Stomach (tissue), 19 donors: ENCODE measurements at places on chromosomes 11 and 22. TPM values are rescaled to one million over a fixed set of nuclear protein-coding genes. Genes with fewer than 3 reads are reported as not detected.

GRCh38 chr11:18364495-18365073 is 29.8 kb upstream of the LDHA start:
- DNase-seq = no peak
- no peaks in the 10 kb centered on the region for H3K4me1 ChIP-seq
- no peak overlapping the region for H3K4me3 ChIP-seq
- no peaks in the 10 kb centered on the region for H3K27me3 ChIP-seq
- H3K27ac ChIP-seq = no peak overlapping the region
- peaks cover 86% of the 10 kb centered on the region for H3K36me3 ChIP-seq

Gene NLRP14
- total RNA-seq = not detected

Gene SOX10
- not detected for total RNA-seq

DNA sequence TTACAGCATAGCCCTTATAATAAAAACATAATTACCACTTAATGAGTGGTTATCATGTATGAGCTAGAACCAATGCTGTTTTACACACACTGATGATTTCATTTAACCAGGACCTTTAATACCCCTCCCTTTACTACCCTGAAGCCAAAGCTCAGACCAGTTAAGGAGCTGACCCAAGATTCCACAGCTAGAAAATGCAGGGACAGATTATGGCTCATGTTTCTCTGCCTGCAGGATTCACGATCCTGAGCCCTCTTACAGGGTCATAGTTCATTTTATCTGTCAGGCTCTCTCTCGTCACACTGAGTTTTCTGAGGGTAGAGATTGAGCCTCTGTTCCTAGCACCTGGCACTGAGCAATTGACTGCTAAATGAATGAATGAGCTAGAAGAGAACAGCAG is 27.4 kb downstream of the TUB start:
- peaks cover 32% of the 10 kb centered on the region for H3K36me3 ChIP-seq
- H3K27me3 ChIP-seq = no peaks in the 10 kb centered on the region
- H3K27ac ChIP-seq = no peak overlapping the region
- H3K4me3 ChIP-seq = no peak overlapping the region

DNA sequence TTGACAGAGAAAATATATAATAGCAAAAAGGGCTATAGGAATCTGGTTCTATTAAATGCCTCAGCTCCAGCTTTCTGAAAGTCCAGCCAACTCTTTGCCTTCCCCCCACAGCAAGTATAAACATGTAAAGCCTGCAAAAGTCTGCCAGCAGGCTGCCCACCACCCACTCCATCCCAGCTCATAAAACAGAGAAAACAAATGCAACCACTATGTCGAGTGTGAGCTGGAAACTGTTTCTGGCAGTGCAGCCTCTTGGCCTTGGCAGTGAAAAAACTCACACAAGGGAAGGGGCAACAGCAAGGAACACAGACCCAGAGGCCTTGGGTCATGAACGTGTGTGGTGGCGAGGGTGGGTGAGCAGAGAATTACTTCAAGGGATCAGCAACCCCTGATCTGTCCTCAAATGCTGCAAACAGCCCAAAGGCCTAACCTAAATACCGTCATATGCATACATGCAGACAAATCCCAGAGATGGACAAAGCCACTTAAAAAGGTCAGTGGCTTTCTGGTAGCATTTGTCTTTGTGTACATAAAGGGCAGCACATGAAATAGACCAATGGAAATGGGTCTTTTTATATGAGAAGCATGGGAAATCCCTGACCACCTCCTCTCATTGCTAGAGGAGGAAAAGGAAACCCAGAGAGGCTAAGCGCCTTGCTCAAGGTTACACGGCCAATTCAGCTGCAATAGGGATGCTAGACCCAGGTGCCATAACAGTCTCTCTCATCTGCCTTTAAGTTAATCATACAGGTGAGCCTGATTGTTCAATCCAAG is 74.8 kb downstream of the NAT10 start:
- no peak overlapping the region for H3K27ac ChIP-seq
- H3K4me1 ChIP-seq = no peaks in the 10 kb centered on the region
- DNase-seq = no peak
- no peak overlapping the region for H3K4me3 ChIP-seq
- no peaks in the 10 kb centered on the region for H3K27me3 ChIP-seq
- no peaks in the 10 kb centered on the region for H3K36me3 ChIP-seq

Gene UPK3A
- total RNA-seq = not detected

DNA sequence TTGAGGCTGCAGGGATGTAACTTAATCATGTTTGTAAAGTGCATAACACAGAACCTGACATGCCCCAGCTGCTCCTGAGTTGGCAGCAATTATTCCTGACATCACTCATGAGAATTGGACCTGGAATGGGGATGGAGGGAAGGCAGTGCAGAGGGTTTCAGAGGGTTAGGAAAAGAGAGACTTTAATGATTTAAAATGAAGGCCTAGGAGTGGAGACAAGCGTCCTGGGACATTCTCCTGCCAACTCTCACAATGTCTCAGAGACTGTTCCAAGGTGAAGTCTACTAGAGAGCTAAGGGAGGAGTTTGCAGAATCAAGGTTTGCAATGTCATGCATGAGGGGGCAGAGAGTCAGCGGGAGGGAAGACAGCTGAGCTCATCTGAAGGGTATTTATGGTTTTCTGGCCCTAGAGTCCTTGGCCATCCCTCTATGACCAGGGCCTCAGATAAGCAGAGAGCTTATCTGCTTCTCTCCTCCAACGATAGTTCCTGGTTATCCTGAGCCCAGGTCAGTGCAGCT is 36.9 kb downstream of the GGTLC2 start:
- no peaks in the 10 kb centered on the region for H3K27me3 ChIP-seq
- no peak overlapping the region for H3K27ac ChIP-seq
- no peak for DNase-seq
- H3K36me3 ChIP-seq = no peaks in the 10 kb centered on the region
- no peaks in the 10 kb centered on the region for H3K4me1 ChIP-seq

GRCh38 chr22:33519974-33520903 is 400.0 kb downstream of the LARGE1 start:
- H3K4me1 ChIP-seq = no peaks in the 10 kb centered on the region
- no peak overlapping the region for H3K27ac ChIP-seq
- H3K4me3 ChIP-seq = no peak overlapping the region
- DNase-seq = no peak
- H3K36me3 ChIP-seq = peaks cover 5% of the 10 kb centered on the region

DNA sequence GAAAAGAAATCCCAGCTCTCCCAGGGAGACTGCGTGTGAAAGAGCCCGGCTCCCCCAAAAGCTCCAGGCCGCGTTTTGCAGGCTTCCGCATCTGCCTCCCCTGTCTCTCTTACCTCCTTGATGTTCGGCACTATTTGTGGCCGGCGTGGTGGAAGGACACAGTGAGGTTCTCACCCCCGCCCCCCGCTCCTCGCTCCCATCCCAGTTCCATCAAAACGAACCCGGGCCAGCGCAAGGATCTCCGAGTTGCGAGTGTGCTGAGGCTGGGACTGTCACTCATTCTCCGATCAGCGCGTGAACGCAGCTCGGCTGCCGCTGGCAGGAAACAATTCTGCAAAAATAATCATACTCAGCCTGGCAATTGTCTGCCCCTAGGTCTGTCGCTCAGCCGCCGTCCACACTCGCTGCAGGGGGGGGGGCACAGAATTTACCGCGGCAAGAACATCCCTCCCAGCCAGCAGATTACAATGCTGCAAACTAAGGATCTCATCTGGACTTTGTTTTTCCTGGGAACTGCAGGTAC is at the start of gene NCAM1:
Gene NCAM1 (plus strand): TSS at position 275 of the 523 bp plus-strand sequence.
- H3K27ac ChIP-seq = peak within 1 kb of the TSS; percentile 79
- no peaks in the 10 kb centered on the region for H3K36me3 ChIP-seq
- peaks cover 44% of the 10 kb centered on the region for H3K4me1 ChIP-seq
- no peaks in the 10 kb centered on the region for H3K27me3 ChIP-seq

DNA sequence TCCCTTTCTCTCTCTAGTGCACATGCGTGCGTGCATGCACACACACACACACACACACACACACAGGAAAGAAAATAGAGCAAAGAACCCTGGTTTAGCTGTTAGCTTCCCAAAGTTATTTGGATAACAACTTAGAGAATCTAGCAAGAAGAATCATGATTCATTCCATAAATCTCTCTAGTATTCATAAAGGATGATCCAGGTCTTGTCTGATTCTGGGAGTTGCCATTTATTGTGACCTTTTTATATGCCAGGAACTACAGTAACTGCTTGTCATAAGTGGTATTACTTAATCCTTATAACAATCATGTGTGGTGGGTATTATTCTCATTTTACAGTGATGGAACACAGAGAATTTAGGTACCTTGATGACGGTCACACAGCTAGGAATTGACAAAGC is 141.5 kb upstream of the MTMR2 start:
- no peaks in the 10 kb centered on the region for H3K4me1 ChIP-seq
- no peak overlapping the region for H3K4me3 ChIP-seq
- DNase-seq = no peak
- H3K27ac ChIP-seq = no peak overlapping the region
- no peaks in the 10 kb centered on the region for H3K36me3 ChIP-seq

GRCh38 chr22:47687776-47688175 is 925.3 kb downstream of the TBC1D22A start:
- H3K27ac ChIP-seq = no peak overlapping the region
- no peak overlapping the region for H3K4me3 ChIP-seq
- H3K4me1 ChIP-seq = no peaks in the 10 kb centered on the region
- no peak for DNase-seq
- no peaks in the 10 kb centered on the region for H3K27me3 ChIP-seq
- H3K36me3 ChIP-seq = no peaks in the 10 kb centered on the region

DNA sequence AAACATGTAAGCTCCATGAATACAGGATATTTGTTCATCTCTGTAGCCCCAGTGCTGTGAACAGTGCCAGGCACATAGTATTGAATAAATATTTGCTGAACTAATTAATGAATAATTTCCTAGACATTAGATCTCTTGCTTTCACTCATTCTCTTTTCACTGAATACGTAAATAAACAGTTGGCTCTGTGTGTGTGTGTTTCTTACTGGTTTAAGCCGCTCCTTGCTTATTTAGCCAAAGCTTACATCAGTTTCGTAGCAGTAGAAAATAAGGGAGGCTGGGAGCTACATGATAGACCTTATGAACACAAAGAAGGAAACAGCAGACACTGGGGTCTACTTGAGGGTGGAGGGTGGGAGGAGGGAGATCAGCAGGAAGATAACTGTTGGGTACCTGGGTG is 17.2 kb downstream of the KREMEN1 start:
- H3K4me1 ChIP-seq = peaks cover 48% of the 10 kb centered on the region
- no peak for DNase-seq
- no peaks in the 10 kb centered on the region for H3K27me3 ChIP-seq
- no peak overlapping the region for H3K4me3 ChIP-seq
- peak overlapping the region; percentile 55 for H3K27ac ChIP-seq
- no peaks in the 10 kb centered on the region for H3K36me3 ChIP-seq

Gene POU2AF2
- total RNA-seq = not detected

Gene GAL3ST1
- total RNA-seq = 3.5 TPM
